ENCODE measurements at places on chromosomes 3 and 15. TPM values are rescaled to one million over a fixed set of nuclear protein-coding genes. Genes with fewer than 3 reads are reported as not detected.

Gene SAMD7
- not detected for total RNA-seq

DNA sequence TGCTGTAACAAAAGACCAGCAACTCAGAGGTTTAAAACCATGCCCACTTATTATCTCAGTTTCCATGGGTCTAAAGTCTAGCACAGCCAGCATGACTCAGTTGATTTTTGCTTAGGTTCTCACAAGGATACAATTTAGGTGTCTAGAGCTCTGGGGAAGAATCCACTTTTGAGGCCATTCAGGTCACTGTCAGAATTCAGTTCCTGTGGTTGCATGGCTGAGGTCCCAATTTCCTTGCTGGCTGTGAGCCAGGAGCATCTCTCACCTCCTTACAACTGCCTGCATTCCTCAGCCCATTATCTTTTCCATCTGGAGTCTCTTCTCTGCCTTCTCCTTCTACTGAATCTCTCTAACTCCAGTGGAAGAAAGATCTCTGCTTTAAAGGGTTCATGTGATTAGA is 240.5 kb upstream of the CFAP20DC start:
- peaks cover 1% of the 10 kb centered on the region for H3K27me3 ChIP-seq
- H3K4me3 ChIP-seq = no peak overlapping the region
- H3K36me3 ChIP-seq = peaks cover 19% of the 10 kb centered on the region

GRCh38 chr15:74263466-74263865 is 27.3 kb downstream of the CCDC33 start:
- no peak for DNase-seq
- peaks cover 27% of the 10 kb centered on the region for H3K4me1 ChIP-seq
- peak overlapping the region; percentile 28 for H3K4me3 ChIP-seq
- H3K36me3 ChIP-seq = peaks cover 4% of the 10 kb centered on the region
- H3K27ac ChIP-seq = peak overlapping the region; percentile 33
- peaks cover 8% of the 10 kb centered on the region for H3K27me3 ChIP-seq

GRCh38 chr3:49654955-49655556 is 19.1 kb upstream of the APEH start:
- no peak overlapping the region for H3K4me3 ChIP-seq
- no peak overlapping the region for H3K27ac ChIP-seq
- H3K4me1 ChIP-seq = peaks cover 9% of the 10 kb centered on the region

GRCh38 chr3:112090887-112091586 is 4.8 kb downstream of the C3orf52 start:
- H3K4me1 ChIP-seq = peaks cover 12% of the 10 kb centered on the region
- H3K36me3 ChIP-seq = no peaks in the 10 kb centered on the region
- peak overlapping the region; percentile 5 for H3K27ac ChIP-seq
- peaks cover 4% of the 10 kb centered on the region for H3K27me3 ChIP-seq
- DNase-seq = no peak
- no peak overlapping the region for H3K4me3 ChIP-seq

Gene FES
- 3.3 TPM for total RNA-seq

Gene ZNF660
- 35.4 TPM for total RNA-seq

DNA sequence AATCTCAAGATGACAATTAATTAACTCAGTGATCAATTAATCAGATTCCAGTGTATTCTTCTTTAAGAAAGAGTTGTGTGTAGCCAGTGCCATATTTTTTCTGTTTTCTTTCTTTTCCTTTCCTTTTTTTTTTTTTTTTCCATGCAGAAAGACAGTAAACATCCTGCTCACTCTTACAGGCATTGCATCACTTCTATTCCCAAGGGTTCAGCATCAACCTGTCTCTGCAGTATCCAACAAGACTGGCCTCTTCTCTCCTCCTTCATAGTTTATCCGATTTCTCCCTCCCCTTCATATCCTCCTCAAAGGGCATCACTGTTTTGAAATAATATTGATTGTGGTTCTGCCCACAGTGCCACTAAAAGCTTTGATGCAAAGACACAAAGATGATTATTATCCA is 17.0 kb upstream of the SLC9A9 start:
- H3K4me1 ChIP-seq = peaks cover 16% of the 10 kb centered on the region
- no peaks in the 10 kb centered on the region for H3K27me3 ChIP-seq
- no peak overlapping the region for H3K27ac ChIP-seq

Gene ZCWPW2
- 0.49 TPM for total RNA-seq

DNA sequence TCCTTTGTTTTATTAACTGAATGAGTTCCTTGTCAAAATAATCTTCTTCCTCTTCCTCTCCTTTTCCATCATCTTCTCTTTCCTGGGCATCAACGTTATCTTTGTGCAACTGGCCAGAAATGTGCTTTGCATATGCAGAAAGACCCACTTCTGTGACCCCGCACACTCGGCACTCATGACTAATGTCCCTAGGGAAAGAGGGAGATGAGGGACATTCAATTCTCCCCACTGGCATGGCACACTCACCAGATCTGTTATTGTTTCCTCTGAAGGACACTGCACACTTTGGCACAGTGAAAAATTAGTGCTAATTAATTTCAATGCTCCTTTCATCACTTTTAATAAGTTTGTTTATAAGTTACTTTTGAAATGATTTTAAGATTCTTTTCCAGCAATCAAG is 34.0 kb downstream of the ZNF106 start:
- H3K27ac ChIP-seq = peak overlapping the region; percentile 25
- no peak for DNase-seq
- H3K27me3 ChIP-seq = no peaks in the 10 kb centered on the region
- H3K4me1 ChIP-seq = peaks cover 14% of the 10 kb centered on the region
- H3K36me3 ChIP-seq = no peaks in the 10 kb centered on the region
- H3K4me3 ChIP-seq = peak overlapping the region; percentile 47

Gene ARRDC4
- 16.9 TPM for total RNA-seq

- no peak overlapping the region for H3K27ac ChIP-seq
- no peak overlapping the region for H3K4me3 ChIP-seq
- H3K4me1 ChIP-seq = peaks cover 20% of the 10 kb centered on the region
- peaks cover 3% of the 10 kb centered on the region for H3K36me3 ChIP-seq
Measured at GRCh38 chr3:57158325-57158724, 6.8 kb downstream of the IL17RD start.

DNA sequence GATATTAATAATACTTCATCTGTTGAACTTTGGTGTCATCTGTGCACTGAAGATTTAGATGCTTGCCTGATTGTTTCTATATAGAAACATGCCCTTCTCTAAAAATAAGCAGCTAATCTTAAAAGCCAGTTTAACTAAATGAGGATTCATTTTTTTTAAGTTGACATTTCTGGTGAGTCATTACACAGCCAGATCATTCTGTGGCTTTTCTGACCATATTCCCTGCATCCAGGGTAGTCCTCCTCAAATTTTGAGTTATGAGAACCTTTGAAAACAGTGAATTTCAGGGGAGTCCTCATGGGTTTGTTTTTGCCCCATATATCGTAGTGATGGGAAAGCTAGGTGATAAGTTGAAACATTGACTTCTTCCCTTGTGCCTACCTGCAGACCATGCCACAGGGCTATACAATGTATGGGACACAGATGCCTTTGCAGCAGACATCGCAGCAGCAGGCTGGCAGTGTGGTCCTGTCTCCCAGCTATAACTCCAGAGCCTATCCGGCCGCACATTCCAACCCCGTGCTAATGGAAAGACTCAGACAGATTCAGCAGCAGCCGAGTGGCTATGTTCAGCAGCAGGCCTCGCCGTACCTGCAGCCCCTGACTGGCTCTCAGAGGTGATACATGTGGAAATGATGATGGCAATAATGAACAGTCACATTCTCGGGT is 26.5 kb upstream of the P2RY12 start:
- H3K4me1 ChIP-seq = no peaks in the 10 kb centered on the region
- no peaks in the 10 kb centered on the region for H3K36me3 ChIP-seq
- DNase-seq = no peak
- H3K27ac ChIP-seq = no peak overlapping the region
- no peaks in the 10 kb centered on the region for H3K27me3 ChIP-seq

Gene IL17RB
- total RNA-seq = 0.78 TPM

Gene IREB2
- 82.4 TPM for total RNA-seq

Gene RFTN1
- total RNA-seq = 6.4 TPM

- H3K36me3 ChIP-seq = no peaks in the 10 kb centered on the region
- no peak overlapping the region for H3K4me3 ChIP-seq
- DNase-seq = no peak
- H3K27ac ChIP-seq = no peak overlapping the region
- H3K27me3 ChIP-seq = no peaks in the 10 kb centered on the region
Measured at GRCh38 chr3:31472479-31473390, 60.0 kb upstream of the STT3B start.

- peaks cover 3% of the 10 kb centered on the region for H3K36me3 ChIP-seq
- no peak overlapping the region for H3K27ac ChIP-seq
- no peak overlapping the region for H3K4me3 ChIP-seq
- peaks cover 5% of the 10 kb centered on the region for H3K4me1 ChIP-seq
Measured at GRCh38 chr3:46466273-46466672, 1.6 kb upstream of the LTF start.

DNA sequence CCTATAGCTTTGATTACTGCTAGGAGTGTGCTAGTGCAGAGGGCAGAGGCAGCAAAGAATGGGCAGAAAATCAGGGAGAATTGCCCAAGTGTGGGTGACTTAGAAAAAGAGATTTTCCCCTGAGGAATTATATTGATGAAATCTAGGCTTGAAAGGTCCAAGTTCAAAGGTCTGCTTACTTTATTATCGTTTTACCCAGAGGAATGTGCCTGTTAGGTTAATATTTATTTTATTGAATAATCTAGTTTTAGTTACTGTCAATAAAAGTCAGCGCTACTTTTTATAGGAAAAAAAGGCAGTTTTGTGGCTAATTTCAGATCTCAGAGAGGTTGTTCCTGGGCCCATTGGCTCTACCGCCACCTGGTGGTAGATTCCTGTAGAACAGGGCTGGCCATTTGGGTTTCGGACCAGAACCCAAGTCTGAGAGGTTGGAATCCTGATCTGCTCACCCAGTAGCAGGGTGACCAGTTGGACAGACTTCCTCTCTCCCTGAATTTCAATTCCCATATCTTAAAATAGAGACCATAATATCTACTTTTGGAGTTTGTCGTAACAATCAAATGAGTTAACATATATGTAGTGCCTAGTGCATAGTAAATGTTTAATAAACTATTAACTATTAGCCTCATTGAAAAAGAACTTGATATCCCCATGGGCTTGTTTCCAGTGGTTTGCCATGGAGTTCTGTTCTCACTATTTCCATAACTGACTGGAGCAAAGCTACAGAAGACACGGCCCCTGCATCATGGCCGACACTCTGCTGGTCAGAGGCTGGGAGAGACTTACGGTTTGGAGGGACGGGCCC is 62.7 kb upstream of the ZNF148 start:
- no peak overlapping the region for H3K4me3 ChIP-seq
- peaks cover 8% of the 10 kb centered on the region for H3K36me3 ChIP-seq
- no peaks in the 10 kb centered on the region for H3K4me1 ChIP-seq
- H3K27ac ChIP-seq = no peak overlapping the region
- DNase-seq = peak; percentile 66
- no peaks in the 10 kb centered on the region for H3K27me3 ChIP-seq

DNA sequence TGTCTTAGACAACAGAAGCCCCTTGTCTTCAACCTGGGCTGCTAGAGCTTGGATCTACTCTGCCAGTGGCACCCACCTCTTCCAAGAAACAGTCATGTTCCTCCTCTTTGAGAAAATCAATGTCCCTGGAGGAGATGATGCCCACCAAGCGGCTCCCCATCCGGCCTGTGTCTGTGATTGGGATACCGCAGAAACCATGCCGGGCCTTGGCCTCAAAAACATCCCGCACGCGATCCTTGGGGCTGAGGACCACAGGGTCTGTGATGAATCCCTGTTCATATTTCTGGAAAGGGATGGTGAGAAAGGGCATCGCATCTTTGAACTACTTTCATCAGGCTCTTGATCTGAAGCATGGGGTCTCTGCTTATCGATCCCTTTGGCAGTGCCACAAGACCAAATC is 1.6 kb downstream of the IMPDH2 start:
- H3K27me3 ChIP-seq = peaks cover 15% of the 10 kb centered on the region
- H3K36me3 ChIP-seq = peaks cover 5% of the 10 kb centered on the region
- no peak overlapping the region for H3K27ac ChIP-seq
- no peak overlapping the region for H3K4me3 ChIP-seq
- peaks cover 15% of the 10 kb centered on the region for H3K4me1 ChIP-seq
- no peak for DNase-seq
